Activated naive CD4-positive, alpha-beta T cell (primary cell): ENCODE measurements at places on chromosomes 7 and 10.

- DNase-seq, result no peak
Observed at GRCh38 chr10:79923145-79923544, 25.8 kb downstream of the SFTPD start.

DNA sequence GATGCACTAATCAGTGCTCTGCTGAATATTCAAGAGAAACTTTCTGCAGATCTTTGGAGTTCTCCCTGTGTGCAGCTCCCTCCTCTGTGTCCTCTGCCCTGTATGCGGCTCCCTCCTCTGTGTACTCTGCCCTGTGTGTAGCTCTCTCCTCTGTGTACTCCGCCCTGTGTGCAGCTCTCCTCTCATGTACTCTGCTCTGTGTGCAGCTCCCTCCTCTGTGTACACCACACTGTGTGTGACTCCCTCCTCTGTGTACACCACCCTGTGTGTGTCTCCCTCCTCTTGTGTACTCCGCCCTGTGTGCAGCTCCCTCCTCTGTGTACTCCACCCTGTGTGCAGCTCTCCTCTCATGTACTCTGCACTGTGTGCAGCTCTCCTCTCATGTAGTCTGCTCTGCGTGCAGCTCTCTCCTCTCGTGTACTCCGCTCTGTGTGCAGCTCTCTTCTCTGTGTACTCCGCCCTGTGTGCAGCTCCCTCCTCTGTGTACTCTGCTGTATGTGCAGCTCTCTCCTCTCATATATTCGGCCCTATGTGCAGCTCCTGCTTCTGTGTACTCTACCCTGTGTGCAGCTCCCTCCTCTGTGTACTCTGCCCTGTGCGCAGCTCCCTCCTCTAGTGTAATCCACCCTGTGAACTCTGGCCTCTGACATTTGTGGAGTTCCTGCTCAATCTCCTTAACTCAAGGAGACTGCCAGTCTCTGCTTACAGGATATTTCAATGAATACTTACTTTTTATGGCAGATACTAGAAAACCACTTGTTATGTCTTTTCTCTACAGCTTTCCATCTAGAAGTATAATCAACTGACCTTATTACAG, 280.4 kb downstream of the GLRX3 start:
- DNase-seq, result no peak

DNA sequence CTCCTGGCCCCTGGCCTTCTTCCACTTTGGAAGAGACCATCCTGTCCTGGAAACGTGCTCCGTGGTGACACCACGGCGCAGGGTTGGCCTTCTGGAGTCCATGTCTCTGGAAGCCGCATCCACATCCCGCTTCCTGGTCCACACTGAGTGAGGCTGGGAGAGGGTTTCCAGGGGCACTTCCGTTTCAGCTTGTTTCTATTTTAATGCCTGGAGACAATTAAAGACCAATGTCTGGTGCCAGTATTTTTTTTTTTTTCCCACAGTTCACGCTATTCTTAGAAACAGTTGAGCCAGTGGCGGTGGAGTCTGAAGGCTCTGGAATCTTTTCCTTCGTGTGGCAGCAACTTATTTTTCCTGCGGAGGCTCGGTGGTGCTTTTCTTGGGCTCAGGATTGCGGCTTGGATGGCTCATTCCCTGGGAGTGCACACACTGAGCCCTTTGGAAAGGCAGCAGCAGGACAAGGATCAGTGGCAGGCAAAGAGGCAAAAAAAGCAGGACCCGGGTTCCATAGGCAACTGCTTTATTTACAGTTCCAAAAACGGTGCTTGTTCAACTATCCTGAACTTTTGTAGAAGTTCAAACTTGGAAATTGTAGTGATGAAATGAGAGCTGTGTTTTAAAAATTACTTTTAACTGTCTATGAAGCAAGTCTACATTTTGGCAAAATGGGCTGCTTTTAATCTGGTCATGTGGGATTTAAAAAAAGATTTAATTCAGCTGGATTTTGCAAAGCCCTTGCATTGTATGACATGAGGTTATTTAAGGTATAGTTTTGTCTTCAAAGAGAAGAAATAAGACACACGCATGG, 202.8 kb downstream of the BAMBI start:
- DNase-seq, result no peak

- no peak for DNase-seq
Observed at GRCh38 chr7:55504093-55504859, 68.0 kb downstream of the VOPP1 start.

- no peak for DNase-seq
Observed at GRCh38 chr10:104546756-104547155, 94.3 kb upstream of the SORCS3 start.

GRCh38 chr7:12584930-12585329, 14.4 kb downstream of the SCIN start:
- DNase-seq, result no peak

- no peak for DNase-seq
Observed at GRCh38 chr10:100506596-100507356, 12.9 kb downstream of the SEC31B start.

DNA sequence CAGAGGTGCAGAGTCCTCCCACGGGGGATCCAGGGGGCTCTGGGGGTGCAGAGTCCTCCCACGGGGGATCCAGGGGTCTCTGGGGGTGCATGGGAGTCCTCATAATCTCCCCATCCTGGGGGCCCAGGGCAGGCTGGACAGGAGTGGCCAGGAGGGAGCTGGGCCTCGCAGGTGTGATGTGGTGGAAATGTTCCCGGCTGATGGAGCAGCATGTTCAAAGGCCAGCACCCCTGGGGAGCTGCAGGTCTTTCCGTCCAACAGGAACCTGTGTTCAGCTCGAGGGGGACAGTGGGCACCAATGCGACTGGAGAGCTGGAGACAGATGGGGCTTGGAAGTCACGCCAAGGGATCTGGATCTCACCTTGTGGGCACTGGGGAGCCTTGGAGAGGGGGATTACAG, 38.5 kb upstream of the PSMG3 start:
- DNase-seq, result no peak

DNA sequence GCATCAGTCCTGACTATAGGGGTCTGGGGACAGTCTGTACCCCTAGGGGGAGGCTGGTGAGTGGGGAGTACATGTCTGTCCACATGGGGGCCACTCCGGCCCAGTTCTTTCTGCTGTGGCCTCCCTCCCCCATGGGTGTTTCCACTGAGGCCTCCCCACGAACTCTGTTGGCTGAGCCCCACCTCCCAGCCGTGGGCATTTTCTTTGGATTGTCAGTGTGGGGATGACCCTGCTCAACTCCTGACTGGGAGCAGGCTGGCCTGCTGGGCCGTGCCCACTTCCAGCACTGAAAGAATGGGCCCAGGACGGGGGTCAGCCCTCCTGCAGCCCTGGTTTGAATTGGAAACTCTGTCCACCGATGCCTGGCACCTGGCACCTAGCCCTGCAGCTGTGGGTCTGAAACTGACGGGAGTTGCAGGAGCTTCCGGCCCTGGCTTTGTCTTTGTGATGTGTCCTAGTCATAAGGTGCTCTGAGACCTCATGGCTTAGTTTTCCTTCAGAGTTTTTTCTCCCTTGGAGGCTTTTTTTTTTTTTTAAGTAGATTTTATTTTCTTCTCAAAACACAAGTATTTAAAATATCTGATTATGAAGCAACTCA, 46.5 kb downstream of the LHPP start:
- no peak for DNase-seq

- no peak for DNase-seq
Observed at GRCh38 chr10:28836435-28836743, 159.1 kb downstream of the BAMBI start.

- no peak for DNase-seq
Observed at GRCh38 chr7:99133766-99134564, 9.9 kb downstream of the SMURF1 start.

DNA sequence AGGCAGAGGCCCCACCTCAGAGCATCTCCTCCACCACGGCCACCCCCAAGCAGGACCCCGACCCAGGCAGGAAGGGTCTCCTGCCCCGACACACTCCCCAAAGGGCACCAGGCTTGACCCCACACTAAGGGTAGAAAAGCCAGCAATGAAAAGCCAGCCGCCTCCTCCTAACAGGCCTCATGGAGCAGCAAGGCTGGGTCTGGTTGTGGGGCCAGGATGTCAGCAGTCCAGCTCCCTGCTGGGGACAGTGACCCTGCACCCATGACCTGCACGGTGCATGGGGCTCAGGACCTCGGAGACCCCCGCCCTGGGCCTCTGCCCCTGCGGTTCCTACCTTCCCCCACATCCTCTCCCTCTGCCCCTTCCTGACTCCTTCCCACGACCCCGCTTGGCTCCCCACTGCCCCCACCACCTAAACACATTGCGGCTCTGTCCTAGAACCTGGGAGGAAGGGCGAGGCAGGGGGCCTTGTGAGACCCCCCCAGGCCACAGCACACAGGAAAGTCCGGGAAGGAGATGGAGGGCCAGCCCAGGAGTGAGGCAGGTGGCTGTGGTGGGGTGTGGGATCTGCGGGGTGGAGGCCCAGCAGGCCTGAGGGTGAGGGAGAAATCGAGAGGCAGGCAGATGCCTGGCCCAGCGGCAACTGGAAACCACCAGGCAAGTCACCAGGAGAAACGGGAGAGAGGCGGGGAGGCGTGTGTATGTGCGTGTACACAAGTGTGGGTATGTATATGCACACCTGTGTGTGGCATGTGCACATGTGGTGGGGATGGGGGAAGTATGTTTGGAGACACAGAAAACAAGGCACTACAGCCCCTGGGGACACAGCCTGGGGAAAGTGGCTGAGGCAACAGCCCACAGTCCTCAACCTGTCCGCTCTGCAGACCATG, 229.9 kb downstream of the MAD1L1 start:
- DNase-seq, result no peak

DNA sequence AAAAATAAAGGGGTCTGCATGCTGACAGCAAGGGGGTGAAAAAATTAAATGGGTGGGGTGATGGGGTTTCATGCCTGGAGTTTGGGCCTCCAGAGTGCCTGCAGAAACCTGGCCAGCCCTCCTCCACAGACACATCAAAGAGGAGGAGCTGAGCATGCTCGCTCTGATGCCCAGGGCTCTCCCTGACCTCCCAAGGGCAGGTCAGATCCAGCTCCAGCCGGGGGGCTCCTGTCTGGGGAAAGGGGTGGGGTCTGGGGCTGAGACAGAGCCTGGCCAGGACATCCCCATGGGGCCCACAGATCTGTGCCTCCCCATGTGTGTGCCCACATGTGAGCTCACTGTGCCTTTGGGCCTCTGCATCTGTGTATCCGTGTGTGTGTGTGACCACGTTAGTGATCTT, 915 bp upstream of the CALHM1 start:
- DNase-seq, result no peak

- no peak for DNase-seq
Observed at GRCh38 chr10:123913688-123914268, 22.2 kb upstream of the CPXM2 start.

GRCh38 chr10:121994429-121994941, 5.5 kb downstream of the TACC2 start:
- no peak for DNase-seq

DNA sequence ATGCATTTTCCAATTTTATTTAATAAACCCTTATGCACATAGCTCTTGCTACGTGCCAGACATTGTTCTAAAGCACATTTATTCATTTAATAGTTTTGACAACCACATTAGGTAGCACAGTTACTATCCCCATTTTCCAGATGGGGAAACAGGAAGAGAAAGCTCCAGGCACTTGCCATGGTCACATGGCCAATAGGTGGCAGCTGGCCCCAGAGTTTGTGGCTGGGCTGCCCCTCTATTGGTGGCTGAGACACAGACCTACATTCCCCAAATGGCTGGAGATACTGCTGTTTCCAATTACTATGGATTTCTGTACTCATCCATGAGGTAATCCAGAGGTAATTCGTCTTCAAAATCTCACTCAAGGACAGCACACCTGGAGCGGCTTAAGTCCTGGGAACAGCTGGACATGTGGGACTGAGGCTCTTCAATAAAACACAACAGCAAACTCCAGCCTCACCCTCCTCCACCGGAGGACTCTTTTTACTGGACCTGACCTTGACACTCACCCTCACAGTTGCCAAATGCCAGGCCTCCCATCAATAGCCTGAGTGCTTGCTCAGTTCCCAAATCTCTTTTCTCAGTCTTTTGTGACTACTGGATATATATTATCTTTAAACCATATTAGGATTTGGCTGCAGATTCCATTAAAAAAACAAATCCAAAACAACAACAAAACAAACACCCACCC, 106.1 kb downstream of the CLEC2L start:
- DNase-seq, result no peak

DNA sequence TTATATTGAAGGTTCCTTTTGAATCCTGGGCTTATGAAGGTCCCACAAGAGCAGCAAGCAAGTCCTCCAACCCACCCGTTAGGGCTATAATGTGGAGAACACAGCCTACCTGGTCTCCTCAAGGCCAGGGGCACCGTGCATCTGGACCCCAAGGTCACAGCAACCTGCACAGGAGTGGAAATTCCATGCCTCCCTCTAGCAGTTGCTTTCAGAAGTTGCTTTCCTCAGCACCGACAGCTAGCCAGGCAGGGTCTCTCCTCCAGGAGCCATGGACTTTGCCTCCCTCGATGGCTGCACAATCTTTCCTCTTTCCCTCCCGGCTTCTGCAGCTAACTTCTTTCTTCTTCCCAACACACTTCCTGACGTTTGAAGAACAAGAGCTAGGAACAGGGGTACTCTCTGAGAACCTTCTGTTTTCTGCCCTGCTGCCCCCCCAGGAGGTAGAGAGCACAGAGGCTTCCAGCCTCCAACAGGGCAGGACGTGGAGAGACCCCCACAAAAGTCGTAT, 149.8 kb downstream of the PTPN20 start:
- no peak for DNase-seq

DNA sequence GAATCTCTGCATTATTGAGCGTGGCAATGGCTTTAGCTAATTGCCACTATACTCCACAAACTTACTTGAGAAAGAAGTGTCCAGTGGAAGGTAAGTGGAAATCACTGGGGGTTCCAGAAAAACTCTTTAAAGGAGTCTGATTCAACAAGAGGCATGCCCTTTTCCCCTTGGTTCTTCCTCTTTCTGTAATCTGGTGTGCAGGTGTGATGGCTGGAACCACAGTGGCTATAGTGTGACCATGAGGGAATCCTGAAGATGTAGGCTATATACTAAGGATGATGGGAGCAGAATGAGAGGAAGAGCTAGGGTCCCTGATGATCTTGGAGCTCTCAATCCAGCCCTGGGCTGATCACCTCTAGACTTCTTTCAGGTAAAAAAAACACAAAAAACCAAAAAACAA, 2.0 kb upstream of the CLEC2L start:
- DNase-seq, result no peak

DNA sequence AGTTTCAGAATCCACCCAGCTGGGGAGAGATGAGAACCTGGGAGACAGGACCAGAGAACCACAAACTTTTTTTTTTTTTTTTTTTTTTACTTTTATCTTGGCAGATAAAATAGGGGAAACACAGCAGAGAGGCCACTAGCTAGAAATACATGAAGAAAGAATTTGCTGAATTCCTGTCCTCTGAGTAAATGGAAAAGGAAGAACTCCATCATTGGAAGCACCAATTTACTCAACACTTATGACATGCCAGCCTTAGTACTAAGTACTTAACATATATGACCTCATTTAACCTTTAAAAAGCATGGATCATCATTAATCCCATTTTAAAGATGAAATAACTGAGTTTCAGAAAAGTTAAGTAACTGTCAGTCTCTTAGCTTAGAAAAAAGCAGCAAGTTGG, 343.0 kb upstream of the NPSR1 start:
- no peak for DNase-seq
